ENCODE measurements at places on chromosomes 11 and 22.

GRCh38 chr11:34013898-34014571 is 37.5 kb upstream of the CAPRIN1 start:
- no peak for DNase-seq

DNA sequence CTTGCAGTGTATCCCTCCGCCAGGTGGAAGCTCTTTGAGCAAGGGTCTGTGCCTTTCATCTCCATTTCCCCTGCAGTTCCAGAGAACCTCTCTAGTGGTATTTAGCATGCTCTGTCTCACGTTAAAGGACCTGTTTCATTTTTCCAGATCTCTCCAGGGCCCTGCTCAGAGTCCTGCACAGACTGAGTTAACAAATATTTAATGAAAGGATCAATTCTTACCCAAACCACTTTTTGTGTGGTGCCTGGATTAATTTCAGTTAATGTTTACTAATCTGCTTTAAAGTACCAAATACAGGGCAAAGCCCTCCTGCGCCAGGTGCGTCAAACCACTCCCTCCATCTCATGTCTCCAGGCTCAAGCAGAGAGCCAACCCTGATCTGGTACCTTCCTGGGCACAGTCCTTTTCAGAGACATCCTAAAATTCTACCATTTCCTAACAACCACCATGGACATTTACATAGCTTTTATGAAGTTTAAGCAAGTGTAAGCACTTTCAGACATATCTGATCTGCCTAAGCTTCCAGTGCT is 18.7 kb upstream of the ACER3 start:
- DNase-seq: no peak

DNA sequence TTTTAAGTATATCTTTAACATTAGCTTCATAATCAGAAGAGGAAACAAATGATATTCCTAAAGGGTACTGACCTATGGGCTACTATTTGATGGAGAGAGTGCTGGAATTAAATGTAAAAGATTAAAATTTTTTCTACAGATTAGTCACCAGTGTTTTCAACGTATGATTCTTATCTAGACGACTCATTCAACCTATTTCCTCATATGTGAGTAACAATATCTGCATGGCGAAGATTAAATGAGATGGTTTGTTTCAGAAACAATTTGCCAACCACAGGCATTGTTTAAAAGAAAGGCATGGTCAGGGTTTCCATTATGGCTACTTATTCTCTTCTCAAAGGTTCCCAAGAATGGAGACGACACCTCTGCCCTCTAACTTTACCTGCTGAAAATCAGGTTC is 20.4 kb downstream of the OR56B4 start:
- no peak for DNase-seq

GRCh38 chr11:72985645-72986044 is 156.5 kb downstream of the FCHSD2 start:
- DNase-seq: no peak

- DNase-seq: no peak
Measured at GRCh38 chr11:115645631-115646317, 141.6 kb upstream of the CADM1 start.

DNA sequence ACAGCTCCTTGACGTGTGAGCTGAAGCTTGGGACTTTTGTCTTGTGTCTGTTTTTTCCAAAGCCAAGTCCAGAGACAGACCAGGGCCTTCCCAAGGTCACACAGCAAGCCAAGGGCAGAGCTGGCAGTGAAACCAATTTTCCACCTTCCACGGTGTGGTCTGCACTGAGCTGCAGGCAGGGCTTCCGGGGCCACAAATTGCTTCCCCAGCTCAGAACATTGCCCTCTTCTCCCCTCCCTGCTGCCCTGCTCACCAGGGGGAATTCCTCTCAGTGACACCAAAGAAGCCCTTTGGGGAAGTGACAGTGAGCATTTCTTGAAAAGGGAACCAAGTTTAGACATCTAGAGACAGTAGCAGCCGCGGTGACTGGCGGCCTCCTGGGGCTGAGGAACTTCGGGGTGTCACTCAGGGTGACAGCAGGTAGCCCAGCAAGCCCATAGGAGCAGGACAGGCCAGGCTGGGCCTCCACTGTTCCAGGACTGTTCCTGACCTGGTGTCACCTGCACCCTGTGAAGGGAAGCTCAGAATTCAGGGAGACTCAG is 9.2 kb downstream of the FXYD2 start:
- DNase-seq: no peak

DNA sequence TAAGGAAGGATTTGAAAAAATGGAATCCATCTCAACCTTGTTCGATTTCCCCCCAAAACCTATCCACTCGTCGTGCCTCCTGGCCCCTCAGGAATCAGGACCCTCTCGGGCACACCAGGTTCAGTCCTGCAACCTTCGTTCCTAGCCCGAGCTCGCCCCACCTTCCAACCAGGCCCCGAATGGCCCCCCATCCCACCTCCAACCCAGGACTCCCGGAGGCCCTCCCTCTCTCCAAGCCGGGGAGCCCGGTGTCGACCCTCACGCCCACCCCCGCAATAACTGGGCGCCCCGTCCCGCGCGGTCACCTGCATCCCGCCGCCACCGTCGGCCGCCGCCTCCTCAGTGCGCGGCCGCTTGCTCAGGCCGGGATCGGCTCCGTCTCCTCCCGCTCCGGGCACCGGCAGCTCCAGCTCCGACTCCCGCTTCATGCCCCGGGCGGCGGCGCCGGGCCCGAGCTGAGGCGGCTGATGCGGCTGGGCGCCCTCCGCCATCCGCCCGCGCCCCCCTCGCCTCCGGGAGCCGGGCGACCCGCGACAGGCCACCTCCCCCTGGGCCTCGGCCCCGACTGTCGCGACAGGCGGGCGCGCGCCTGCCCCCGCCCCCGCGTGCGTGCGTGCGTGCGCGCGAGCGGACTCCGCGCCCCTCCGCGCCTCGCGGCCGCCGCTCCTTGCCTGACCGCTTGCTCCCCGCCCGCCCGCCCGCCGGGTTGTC is 534 bp downstream of the RBFOX2 start:
- DNase-seq: no peak
